ENCODE measurements at places on chromosomes 6 and 20. TPM values are rescaled to one million over a fixed set of nuclear protein-coding genes. Genes with fewer than 3 reads are reported as not detected.

The ATRN gene
- total RNA-seq: 9.0 TPM

The STMND1 gene
- not detected for total RNA-seq

- H3K36me3 ChIP-seq: no peaks in the 10 kb centered on the region
- peaks cover 20% of the 10 kb centered on the region for H3K27me3 ChIP-seq
- H3K4me1 ChIP-seq: no peaks in the 10 kb centered on the region
- peak; percentile 25 for DNase-seq
These were observed 243.1 kb downstream of the LRFN2 start for GRCh38 chr6:40343877-40344565.

- no peaks in the 10 kb centered on the region for H3K36me3 ChIP-seq
- H3K4me3 ChIP-seq: no peak overlapping the region
- no peak overlapping the region for H3K27ac ChIP-seq
- no peak for DNase-seq
- H3K4me1 ChIP-seq: no peaks in the 10 kb centered on the region
- H3K27me3 ChIP-seq: peaks cover 3% of the 10 kb centered on the region
These were observed 38.9 kb upstream of the THBS2 start for GRCh38 chr6:169292338-169293124.

- peak overlapping the region; percentile 99 for H3K27ac ChIP-seq
- peaks cover 24% of the 10 kb centered on the region for H3K4me1 ChIP-seq
- peak overlapping the region; percentile 94 for H3K4me3 ChIP-seq
- no peaks in the 10 kb centered on the region for H3K27me3 ChIP-seq
- H3K36me3 ChIP-seq: peaks cover 67% of the 10 kb centered on the region
These were observed 3.4 kb downstream of the BRD2 start for GRCh38 chr6:32971581-32972352.

GRCh38 chr6:43843097-43843645, 73.2 kb downstream of the VEGFA start:
- H3K27me3 ChIP-seq: peaks cover 35% of the 10 kb centered on the region

DNA sequence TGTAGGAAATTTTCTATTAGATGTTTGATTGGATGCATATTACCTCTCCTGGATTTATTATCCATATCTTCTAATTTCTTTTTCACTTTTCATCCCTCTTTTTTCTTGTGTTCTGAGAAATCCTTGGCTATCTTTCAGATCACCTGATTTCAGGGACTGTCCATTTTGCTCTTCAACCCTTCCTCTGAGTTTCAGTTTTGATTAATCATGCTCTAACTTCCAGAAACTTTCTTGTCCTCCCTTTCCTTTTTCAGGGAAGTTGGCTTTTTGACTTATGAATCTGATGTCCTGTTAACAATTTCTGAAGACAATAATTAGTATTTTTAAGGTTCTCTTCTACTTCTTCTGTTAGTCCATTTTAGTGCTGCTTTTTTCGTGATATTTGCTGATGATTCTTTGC, 79.1 kb downstream of the FKBP5 start:
- no peaks in the 10 kb centered on the region for H3K27me3 ChIP-seq
- no peak overlapping the region for H3K4me3 ChIP-seq
- no peak for DNase-seq
- H3K27ac ChIP-seq: no peak overlapping the region
- H3K36me3 ChIP-seq: peaks cover 71% of the 10 kb centered on the region

- H3K27ac ChIP-seq: no peak overlapping the region
- no peak for DNase-seq
- H3K36me3 ChIP-seq: no peaks in the 10 kb centered on the region
- no peaks in the 10 kb centered on the region for H3K27me3 ChIP-seq
- H3K4me1 ChIP-seq: no peaks in the 10 kb centered on the region
- no peak overlapping the region for H3K4me3 ChIP-seq
These were observed 45.3 kb upstream of the RIN2 start for GRCh38 chr20:19712721-19713260.

GRCh38 chr6:96162711-96163120, 146.9 kb downstream of the FUT9 start:
- DNase-seq: no peak
- no peak overlapping the region for H3K4me3 ChIP-seq
- no peaks in the 10 kb centered on the region for H3K27me3 ChIP-seq
- no peaks in the 10 kb centered on the region for H3K36me3 ChIP-seq
- no peak overlapping the region for H3K27ac ChIP-seq
- peaks cover 2% of the 10 kb centered on the region for H3K4me1 ChIP-seq

- no peak overlapping the region for H3K27ac ChIP-seq
- H3K4me3 ChIP-seq: no peak overlapping the region
- DNase-seq: no peak
- peaks cover 13% of the 10 kb centered on the region for H3K4me1 ChIP-seq
- peaks cover 4% of the 10 kb centered on the region for H3K36me3 ChIP-seq
- H3K27me3 ChIP-seq: peaks cover 64% of the 10 kb centered on the region
These were observed 4.2 kb downstream of the FOXC1 start for GRCh38 chr6:1613688-1614447.

DNA sequence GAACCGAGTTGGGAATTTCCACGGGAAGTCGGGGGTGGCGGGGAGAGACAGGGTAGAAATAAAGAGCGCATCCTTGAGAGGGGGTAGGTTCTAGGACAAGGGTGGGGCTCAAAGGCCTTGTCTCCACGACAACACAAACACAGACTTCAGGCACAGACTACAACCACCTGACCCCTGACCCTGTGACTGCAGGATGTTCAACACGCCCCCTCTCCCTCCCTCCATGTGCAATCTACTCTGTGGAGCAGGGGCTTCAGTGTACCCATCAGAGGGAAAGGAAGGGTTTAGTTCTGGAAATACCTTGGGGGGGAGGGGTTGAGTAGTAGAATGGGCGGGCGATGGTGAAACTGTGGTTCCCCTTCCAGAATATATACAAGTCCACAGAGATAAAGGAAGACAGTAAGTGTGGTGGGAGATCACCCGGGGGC, 651 bp upstream of the TAPBP start:
- DNase-seq: peak; percentile 87
- H3K27ac ChIP-seq: peak overlapping the region; percentile 99
- peak overlapping the region; percentile 98 for H3K4me3 ChIP-seq
- H3K36me3 ChIP-seq: peaks cover 35% of the 10 kb centered on the region

GRCh38 chr20:11170025-11170424, 496.2 kb upstream of the JAG1 start:
- no peak for DNase-seq
- H3K4me1 ChIP-seq: no peaks in the 10 kb centered on the region
- H3K4me3 ChIP-seq: no peak overlapping the region
- no peak overlapping the region for H3K27ac ChIP-seq

DNA sequence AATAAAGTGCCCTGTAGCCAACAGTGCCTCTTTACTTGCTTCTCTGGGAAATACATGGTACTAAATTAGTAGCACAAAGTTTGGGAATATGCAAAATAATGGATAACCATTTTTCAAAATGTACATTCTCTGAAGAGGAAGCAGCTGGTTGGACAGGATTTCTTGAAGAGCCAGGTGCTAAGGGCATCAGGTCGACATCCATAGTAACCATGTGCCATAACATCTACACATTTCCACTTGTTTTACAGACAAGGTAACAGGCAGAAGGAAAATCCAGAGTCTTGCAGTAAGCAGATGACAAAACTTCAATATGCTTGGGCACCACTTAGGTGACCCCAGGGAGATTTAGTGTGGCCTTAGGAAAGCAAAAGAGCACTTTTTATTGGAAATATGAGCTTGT, 36.5 kb upstream of the SMIM28 start:
- H3K4me3 ChIP-seq: no peak overlapping the region
- peaks cover 37% of the 10 kb centered on the region for H3K27me3 ChIP-seq
- no peaks in the 10 kb centered on the region for H3K4me1 ChIP-seq
- DNase-seq: no peak

GRCh38 chr6:23713211-23713610, 412.8 kb upstream of the NRSN1 start:
- H3K27ac ChIP-seq: no peak overlapping the region
- H3K4me3 ChIP-seq: no peak overlapping the region
- H3K4me1 ChIP-seq: no peaks in the 10 kb centered on the region
- no peak for DNase-seq
- no peaks in the 10 kb centered on the region for H3K27me3 ChIP-seq
